ENCODE measurements at places on chromosomes 6 and 20. TPM values are rescaled to one million over a fixed set of nuclear protein-coding genes. Genes with fewer than 3 reads are reported as not detected.

DNA sequence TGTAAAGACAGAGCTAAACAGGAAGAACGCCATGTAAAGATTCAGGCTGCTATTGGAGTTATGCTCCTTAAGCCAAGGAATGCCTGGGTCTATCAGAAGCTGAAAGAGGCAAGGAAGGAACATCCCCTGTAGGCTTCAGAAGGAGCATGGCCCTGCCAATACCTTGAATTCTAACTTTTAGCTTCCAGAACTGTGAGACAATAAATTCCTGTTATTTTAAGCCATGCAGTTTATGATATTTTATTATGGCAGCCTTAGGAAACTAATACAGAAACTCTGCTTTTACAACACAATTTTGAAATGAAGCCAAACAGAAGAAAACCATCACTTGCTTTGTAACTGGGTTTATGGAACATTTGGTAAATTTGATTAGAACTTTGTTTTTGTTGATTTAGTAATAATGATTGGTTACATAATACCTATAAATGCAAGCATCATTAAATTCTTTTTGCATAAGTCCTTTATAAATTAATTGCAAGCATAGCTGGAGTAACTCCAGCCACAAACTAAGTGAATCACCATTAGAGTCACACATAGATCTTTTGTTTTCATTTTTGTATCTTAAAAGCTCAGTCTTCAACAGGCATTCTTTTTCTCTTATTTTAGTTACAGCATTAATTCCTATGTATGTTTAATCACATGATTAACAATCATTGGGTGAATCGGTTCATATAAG lies 33.5 kb upstream of the TSPYL1 start:
- no peak for DNase-seq

FARS2 gene
- 15.4 TPM for total RNA-seq

GRCh38 chr6:13920552-13920951 lies 4.2 kb upstream of the RNF182 start:
- no peak for DNase-seq

SCRT2 gene
- not detected for total RNA-seq

DNA sequence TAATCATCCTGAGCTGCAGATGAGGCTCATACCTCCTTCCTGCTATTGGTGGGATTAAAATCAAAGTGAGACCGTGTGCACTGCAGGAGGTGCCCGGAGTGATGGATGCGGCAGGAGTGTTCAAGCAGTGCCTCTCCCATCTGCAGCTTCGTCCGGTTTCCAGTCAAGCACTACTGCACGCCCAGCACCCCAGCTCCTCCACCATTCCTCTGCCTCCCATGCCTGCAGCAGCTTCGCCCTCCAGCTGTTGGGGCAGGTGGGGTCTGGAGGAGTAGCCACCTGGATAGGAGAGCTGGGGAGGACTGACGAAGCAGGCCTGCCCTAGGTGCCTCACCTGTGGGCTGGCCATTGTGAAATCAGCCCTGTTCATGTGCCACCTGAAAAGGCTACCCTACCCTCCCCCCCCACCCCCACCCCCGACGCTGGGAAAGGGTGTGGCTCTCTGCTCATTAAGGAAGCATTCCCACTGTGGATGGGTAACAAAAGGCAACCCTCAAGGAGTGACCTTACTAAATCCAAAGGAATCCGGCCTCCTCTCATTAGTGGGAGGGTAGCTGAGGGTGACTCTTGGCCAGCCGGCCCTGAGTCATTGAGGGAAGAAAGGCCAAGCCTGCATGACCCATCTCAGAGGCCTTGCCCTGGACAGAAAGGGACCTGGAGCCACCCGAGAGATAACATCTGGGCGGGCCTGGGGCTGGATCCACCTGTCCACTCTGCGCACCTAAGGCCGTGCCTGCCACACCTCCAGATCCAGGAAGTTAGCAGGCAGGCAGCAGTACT lies 115.9 kb upstream of the ARMC2 start:
- DNase-seq: no peak

DNA sequence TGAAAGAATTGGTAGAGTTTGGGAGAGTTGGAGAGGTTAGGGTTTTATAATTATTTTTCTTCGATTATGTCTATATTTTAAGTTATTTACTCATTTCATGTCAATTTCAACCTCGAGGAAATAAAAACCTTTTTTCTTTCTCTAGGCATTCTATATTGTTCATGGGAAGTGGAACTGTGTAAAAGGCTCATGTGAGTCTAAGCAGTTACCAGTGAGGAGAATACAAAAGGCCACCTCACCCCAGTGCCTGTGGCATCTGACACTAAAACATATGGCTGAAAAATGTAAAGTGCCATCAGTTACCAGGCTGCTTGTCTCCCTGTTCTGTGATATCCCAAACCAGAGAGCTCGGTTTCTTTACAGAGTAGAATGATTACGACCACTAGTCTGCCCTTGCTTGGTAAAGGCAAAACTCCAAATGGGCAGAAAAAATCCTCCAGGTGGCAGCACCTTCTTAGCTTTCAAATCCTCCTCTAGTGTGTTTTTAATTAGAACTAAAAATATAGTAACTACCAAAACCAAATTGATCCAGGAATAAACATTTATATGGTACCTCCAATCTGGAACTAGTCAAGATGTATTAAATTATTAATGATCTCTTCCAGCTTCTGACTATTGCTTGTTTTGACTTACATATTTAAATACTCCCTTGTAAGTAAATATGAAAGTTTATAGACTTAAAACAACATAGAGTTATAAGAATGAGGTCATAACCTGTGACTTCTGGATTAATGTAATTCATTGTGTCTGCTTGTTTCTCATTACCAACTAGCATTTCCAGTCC lies 122.6 kb upstream of the MCHR2 start:
- DNase-seq: no peak

- DNase-seq: no peak
Observed at GRCh38 chr6:153090241-153090930, 40.7 kb downstream of the RGS17 start.

DNA sequence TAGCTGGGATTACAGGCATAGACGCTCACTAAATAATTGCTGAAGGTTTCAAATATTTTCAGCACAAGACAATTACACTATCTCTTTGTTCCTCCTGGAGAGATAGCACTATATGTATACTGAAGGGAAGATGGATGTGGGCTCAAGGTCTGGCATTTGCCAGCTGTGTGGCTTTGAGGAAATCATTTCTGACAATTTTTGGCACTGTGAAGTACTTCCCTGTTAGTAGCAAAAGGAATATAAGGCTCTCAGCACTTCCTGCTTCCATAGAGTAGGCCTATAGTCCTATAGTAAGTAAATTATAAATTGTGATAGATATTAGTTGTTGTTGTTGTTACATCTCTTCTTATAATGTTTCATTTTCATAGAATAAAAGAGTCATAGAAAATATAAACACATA lies 271.1 kb downstream of the SAMD5 start:
- no peak for DNase-seq

ULBP2 gene
- total RNA-seq: 1.2 TPM

DNA sequence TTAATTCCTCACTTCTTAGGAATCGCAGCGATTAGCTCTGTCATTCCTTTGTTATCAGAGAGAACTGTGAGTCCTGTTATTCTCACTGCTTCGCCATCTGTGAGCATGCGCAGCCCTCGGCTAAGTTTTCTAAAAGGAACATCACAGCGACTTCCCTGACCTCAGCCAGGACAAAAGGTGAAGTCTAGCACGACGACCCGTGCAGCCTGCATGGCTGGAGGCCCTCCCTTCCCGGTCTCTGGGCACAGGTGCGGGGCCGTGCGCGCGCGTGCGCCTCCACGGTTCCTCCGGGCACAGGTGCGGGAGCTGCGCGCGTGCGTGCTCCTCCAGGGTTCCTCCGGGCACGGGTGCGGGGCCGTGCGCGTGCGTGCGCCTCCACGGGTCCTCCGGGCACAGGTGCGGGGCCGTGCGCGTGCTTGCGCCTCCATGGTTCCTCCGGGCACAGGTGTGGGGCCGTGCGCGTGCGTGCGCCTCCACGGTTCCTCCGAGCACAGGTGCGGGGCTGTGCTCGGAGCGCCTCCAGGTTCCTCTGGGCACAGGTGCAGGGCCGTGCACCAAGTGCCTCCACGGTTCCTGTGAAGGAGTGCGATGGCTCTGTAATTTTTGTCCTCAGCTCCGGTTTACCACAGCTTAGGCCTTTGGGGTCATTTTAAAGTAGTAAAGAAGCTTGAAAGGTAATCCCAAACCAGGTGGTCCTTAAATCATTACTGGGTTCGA lies 212.3 kb downstream of the ERMARD start:
- no peak for DNase-seq

GRCh38 chr20:37528446-37529213 lies 954 bp upstream of the BLCAP start:
- no peak for DNase-seq

DNA sequence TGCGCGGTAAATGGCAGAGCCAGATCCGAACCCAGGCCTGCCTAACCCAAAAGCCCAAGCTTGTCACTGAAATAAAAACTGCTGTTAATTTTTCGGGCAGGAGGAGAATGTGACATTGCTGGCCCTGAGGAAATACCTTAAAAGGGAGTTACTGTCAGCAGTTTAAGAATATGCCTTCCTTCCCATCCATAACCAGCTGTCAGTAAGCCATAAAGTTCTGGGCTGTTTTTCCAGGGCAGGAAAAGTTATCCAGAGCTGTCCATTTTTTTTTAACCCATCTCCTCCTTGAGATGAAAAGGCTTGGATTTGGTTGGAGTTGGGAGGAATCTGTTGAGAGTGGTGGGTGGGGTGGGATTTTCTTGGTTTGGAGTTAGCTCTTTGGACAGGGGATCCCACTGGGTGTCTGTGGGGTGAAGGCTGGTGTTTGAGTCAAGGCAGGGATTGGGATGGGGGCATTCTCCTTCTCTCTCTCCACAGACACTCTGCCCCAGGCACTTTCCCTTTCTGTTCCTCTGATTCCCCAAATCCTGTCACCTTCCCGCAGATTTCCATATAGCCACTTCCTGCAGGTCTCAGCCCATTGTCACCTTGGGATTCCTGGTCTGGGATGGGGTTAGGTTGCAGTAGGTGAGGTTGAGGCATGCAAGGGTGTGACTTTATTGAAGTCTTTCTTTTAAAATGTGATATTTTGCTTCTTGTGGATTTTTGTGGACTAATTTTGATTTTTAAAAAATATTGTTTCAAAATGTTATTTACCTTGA lies 4.3 kb upstream of the KCNG1 start:
- DNase-seq: no peak

ZNF311 gene
- total RNA-seq: 0.46 TPM

GRCh38 chr6:117118490-117118889 lies 146.9 kb upstream of the VGLL2 start:
- no peak for DNase-seq

GRCh38 chr6:38366234-38366633 lies 273.5 kb downstream of the BTBD9 start:
- no peak for DNase-seq

GRM1 gene
- total RNA-seq: 0.31 TPM

PSORS1C2 gene
- total RNA-seq: not detected

GRCh38 chr6:161951126-161951525 lies 677.3 kb upstream of the AGPAT4 start:
- no peak for DNase-seq

- DNase-seq: no peak
Observed at GRCh38 chr6:116971959-116972358, 94.9 kb downstream of the RFX6 start.

RFX6 gene
- total RNA-seq: not detected

BPIFB2 gene
- not detected for total RNA-seq

FABP7 gene
- total RNA-seq: 1.0 TPM

DNA sequence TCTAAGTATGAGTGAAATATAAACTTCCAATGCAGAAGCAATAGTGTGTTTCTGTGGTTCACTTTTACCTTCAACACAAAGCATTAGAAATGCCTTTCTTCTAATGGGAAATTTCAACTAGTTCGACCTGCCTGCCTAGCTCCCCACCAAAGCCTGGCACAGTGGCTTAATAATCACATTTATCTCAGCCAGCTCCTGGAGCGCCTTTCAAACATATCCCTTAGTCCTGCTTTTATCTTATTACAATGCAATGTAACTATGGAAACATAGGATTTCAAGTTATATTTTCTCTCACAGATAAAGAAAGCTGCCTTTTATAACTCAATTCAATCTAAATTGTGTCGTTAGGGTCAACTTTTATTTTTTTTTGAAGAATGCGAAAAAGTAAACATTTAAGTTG lies 53.7 kb downstream of the KIF13A start:
- DNase-seq: no peak

SNAI1 gene
- 3.6 TPM for total RNA-seq

DNA sequence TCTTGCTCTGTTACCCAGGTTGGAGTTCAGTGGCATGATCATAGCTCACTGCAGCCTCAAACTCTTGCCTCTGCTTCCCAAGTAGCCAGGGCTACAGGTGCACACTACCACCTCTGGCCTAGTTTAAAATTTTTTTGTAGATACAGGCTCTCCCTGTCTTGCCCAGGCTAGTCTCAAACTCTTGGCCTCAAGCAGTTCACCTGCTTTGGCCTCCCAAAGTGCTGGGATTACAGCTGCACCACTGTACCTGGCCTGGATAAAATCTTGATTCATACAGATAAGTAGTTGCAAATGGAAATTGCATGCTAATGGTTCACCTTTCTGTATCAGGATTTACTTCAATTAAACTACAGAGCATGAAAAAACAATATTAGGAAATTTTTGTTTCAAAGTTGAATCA lies 4.2 kb downstream of the CD2AP start:
- no peak for DNase-seq

DNA sequence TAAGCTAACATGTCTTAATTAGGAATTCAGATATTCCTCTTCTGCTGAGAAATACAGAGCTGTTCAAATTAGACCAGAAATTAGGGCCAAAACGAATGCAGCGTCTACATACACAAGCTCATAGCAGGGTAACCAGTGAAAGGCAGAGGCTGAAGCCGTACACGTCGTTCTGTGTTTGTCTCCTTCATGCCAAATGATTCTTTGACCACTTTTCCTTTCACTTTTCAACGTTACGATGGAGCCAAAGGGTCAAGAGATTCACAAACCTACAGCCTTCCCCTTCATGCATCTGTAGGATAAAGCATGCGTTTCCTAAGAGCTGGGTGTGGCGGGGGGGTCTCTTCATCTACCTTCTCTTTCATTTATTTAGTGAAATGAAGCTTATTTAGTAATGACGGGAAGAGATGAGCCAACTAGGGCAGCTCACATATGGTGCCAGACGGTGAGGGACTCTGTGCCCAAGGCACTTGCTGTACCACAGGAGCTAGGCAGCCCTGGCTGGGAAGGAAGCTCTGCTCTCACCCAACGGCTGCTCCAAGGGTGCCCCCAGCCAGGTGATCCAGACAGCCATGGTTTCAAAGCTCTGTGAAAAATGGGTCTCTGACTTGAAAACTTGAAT lies 178.0 kb downstream of the ATXN1 start:
- DNase-seq: no peak

- no peak for DNase-seq
Observed at GRCh38 chr6:107656401-107656800, 166.5 kb downstream of the SOBP start.

HSPA1L gene
- 1.9 TPM for total RNA-seq

DNA sequence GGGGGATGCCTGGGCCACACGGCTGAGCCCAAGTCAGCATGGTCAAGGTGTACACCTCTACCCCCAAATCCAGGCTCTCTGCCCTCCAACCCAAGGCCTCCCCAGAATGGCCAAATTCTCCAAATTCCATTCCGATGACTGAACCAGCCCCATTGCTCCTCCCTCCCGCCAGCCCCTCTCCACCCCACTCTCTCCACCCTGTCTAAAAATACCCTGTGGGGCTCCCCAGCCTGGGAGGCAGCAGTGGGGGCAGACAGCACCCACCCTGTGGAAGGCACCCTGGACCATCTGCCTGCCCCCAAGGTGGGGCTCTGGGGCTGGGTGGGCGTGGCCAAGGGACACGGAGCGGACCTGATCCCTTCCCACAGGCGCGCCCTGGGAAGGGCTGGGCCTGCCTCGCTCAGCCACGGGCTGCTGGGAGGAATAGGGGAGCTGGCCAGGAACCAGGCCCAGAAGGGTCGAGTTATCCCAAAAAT lies 11.4 kb downstream of the TEAD3 start:
- peak; percentile 86 for DNase-seq
